ENCODE measurements at places on chromosomes 12 and 14. TPM values are rescaled to one million over a fixed set of nuclear protein-coding genes. Genes with fewer than 3 reads are reported as not detected.

- no peak overlapping the region for H3K4me3 ChIP-seq
- DNase-seq = no peak
These were observed 125.6 kb downstream of the SMOC1 start for GRCh38 chr14:70004791-70005190.

- no peaks in the 10 kb centered on the region for H3K4me1 ChIP-seq
- H3K36me3 ChIP-seq = no peaks in the 10 kb centered on the region
- DNase-seq = no peak
- H3K4me3 ChIP-seq = no peak overlapping the region
- no peak overlapping the region for H3K27ac ChIP-seq
- H3K27me3 ChIP-seq = no peaks in the 10 kb centered on the region
These were observed 497.7 kb upstream of the RPL10L start for GRCh38 chr14:47149326-47149725.

DNA sequence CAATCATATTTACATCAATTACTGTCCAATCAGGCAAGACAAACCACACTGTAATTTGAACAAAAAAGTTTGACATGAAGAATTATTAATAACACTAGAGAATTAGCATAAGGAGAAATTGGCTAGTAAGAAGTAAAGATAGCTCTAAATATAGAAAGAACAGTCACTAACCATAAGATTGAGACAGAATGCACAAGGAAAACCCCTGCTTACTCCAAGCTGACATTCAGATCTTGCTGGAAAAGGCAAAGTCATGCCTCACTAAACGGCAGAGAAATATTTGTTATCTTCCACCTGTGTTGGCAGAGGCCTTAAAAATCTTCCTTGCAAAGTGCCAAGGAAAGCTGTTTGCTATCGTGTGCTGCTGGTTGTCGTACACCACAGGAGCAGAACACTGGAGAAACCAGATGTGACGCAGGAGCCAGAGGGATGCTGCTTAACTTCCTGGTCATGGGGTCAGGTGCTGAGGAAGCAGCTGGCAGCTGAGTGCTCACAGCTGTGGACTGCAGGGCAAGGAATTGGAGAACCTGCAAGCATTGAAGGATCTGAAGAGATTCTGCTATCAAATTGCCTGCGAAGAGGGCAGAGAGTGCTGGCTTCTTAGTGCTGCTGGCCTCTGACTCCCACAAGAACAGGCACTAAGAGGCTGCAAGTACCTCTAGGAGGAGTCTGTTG is 1323.3 kb downstream of the LRFN5 start:
- no peak overlapping the region for H3K27ac ChIP-seq
- DNase-seq = no peak
- no peaks in the 10 kb centered on the region for H3K27me3 ChIP-seq
- H3K4me1 ChIP-seq = no peaks in the 10 kb centered on the region
- no peak overlapping the region for H3K4me3 ChIP-seq

- DNase-seq = no peak
- no peak overlapping the region for H3K27ac ChIP-seq
- H3K4me1 ChIP-seq = no peaks in the 10 kb centered on the region
- no peaks in the 10 kb centered on the region for H3K27me3 ChIP-seq
These were observed 127.5 kb downstream of the MED13L start for GRCh38 chr12:116150001-116150400.

DNA sequence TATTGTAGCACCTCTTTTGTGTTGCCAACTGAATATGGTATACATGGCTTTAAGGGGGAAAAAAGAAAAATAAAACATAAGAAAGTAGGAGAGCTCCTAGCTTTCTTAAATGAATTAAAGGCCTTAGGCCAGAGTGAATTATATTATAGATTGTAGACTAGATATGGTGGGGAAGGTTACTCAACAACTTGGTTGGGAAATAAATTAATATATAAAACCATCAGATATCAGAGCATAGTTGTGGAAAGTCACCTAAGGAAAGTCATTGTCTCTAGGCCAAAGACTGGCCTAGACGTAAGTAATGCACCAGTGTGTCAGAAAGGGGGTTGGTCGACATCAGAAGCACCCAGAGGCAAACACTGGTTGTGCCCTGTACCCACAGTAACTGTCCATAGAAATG is 391.8 kb downstream of the RAD51B start:
- no peak overlapping the region for H3K4me3 ChIP-seq
- H3K27ac ChIP-seq = peak overlapping the region; percentile 67
- no peak for DNase-seq
- no peaks in the 10 kb centered on the region for H3K4me1 ChIP-seq
- no peaks in the 10 kb centered on the region for H3K36me3 ChIP-seq

DNA sequence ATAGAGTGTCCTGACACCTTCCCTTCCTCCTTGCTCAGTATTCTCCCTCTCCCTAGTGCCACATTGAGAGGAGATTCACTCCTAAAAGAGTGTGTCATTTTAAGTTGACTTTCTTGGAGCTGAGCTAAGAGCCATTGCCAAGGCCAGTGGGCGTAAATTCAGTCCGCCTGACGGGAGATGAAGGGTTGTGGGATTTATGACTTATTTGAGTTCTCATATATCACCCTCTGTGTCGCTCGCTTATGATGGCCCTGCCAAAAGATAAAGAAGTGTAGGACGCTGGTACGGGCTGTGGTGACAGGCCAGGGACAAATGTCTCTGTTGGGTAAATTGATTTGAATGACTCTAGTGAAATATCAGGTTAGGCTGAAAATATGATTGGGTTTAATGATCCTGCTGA is 867.4 kb downstream of the NRXN3 start:
- no peaks in the 10 kb centered on the region for H3K4me1 ChIP-seq
- no peak overlapping the region for H3K27ac ChIP-seq
- no peak overlapping the region for H3K4me3 ChIP-seq
- H3K27me3 ChIP-seq = no peaks in the 10 kb centered on the region
- H3K36me3 ChIP-seq = no peaks in the 10 kb centered on the region

GRCh38 chr14:95480109-95480886 is 36.2 kb downstream of the SYNE3 start:
- peaks cover 12% of the 10 kb centered on the region for H3K4me1 ChIP-seq
- no peaks in the 10 kb centered on the region for H3K36me3 ChIP-seq
- no peak overlapping the region for H3K4me3 ChIP-seq
- no peaks in the 10 kb centered on the region for H3K27me3 ChIP-seq
- no peak for DNase-seq

DNA sequence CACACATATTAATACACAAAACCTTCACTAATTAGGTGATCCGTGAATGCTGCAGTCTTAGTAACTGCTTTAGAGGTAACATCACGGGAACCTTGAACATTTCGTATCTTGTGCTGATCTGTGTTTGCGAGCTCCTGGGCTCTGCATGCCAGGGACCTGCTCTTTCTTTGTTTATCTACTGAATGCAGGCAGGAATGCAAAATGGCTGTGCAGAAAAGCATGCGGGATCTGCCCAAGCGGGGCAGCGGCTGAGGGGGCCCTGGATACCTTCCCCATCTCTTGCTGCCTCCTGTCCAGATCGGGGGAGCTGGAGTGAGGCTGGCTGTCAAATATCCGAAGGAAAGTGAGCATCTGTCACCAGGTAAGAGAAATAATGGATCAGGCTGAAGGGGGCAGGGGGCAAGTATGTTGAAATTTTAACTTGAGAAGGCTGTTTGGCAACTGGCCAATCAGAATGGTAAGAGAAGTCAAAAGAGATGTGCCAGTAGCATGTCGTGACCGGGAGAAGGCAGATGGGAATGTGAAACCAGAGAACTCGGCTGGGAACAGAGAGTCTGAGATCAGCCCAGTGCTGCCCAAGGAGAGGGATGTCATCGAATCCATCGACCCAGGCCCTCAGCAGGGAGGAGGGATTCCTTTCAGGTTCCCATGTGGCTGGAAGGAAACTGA is 191.4 kb downstream of the TTC7B start:
- H3K4me3 ChIP-seq = no peak overlapping the region
- H3K27me3 ChIP-seq = no peaks in the 10 kb centered on the region
- no peak overlapping the region for H3K27ac ChIP-seq
- no peaks in the 10 kb centered on the region for H3K36me3 ChIP-seq
- DNase-seq = no peak
- no peaks in the 10 kb centered on the region for H3K4me1 ChIP-seq

DNA sequence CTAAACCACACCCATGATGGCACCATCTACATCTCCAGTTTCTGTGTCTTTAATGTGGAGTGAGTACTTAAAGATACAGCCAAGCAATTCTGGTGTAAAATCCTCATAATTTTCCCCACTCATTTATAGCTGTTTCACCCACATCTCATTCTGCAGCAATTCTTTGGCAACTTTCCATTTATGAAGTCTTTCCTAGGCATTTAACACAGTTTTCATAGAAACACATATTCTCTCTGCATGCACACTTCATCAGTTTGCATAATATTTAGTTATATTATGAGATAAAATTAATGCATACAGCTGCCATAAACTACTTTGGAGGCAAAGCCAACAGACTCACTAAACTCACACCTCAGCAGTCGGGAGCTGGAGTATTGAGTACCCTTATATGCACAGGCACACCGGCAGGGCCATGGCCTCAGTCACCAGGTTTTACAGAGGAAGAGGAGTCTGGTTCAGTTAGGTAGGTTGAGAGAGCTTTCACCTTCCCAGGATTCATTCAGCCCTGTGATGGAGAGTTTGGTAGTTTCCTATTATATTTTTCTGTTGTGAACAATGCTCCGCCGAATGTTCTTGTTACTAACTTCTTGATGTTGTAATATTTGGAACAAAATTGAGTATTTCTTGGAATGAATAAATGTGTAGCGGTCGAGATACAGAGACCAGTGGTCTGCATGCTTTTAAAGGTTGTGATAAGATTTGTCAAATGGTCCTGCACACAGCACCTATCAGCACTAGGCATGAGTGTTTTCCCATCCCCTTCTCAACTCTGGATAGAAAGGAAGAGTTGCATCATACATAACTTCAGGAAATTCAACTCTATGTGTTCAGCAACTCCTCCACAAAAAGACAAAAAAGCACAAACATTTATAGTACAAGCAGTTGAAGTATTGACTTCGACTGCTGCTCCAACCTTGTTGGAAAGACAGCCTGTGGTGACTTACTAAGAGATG is 123.5 kb downstream of the TTC8 start:
- H3K4me1 ChIP-seq = no peaks in the 10 kb centered on the region
- H3K27me3 ChIP-seq = no peaks in the 10 kb centered on the region
- H3K27ac ChIP-seq = no peak overlapping the region
- no peak overlapping the region for H3K4me3 ChIP-seq

- H3K4me1 ChIP-seq = no peaks in the 10 kb centered on the region
- H3K36me3 ChIP-seq = no peaks in the 10 kb centered on the region
- H3K27me3 ChIP-seq = no peaks in the 10 kb centered on the region
- DNase-seq = no peak
These were observed 272.6 kb downstream of the CCER1 start for GRCh38 chr12:90682398-90682797.

DNA sequence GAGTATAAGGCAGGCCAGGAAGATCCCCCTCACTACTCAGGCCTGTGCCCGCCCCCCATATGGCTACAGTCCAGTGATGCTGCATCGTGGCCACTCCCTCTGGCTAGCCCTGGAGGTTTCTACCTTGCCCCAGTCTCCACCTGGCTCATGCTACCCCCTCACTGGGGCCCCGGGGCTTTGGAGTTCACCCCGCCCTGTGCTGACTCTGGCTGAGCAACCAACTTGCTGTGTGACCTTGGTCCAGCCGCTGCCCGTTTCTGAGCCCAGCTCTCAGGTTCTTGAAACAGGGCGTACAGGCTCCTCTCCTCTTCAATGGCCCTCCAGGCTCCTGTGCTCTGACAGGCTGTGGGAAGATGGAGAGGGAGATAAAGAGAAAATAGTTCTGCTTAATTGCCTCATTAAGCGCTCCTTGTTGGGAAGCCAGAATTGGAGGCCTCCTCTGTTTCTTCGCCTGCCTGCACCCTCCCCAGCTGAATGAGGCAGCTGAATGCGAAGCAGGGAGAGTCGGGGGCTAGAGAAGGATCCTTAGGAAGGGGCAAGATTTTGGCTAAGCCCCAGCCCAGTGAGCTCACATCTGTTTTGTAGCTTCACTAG is 138.2 kb upstream of the NCOR2 start:
- no peak for DNase-seq
- no peaks in the 10 kb centered on the region for H3K27me3 ChIP-seq
- no peaks in the 10 kb centered on the region for H3K4me1 ChIP-seq
- H3K27ac ChIP-seq = no peak overlapping the region

DNA sequence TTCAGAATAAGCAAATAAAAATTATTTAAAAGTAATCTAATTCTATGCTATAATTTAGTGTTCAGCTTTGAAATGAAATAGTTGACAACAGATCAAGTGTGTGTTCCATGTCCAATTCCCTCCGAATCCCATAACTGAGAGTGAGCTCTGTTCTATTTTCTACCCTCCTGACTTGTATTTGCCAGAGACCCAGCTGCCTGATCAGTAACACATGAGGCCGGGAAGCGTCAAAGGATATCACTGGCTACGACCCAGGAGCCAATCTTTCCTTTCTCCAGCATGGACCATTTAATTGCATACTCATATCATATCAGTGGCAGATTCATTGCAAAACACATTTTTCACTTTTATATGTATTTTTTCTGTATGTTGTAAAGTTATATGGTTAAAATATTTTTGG is 108.8 kb upstream of the TSPAN8 start:
- no peaks in the 10 kb centered on the region for H3K4me1 ChIP-seq
- H3K36me3 ChIP-seq = no peaks in the 10 kb centered on the region
- no peak overlapping the region for H3K27ac ChIP-seq
- no peak for DNase-seq
- H3K4me3 ChIP-seq = no peak overlapping the region
- H3K27me3 ChIP-seq = no peaks in the 10 kb centered on the region

DNA sequence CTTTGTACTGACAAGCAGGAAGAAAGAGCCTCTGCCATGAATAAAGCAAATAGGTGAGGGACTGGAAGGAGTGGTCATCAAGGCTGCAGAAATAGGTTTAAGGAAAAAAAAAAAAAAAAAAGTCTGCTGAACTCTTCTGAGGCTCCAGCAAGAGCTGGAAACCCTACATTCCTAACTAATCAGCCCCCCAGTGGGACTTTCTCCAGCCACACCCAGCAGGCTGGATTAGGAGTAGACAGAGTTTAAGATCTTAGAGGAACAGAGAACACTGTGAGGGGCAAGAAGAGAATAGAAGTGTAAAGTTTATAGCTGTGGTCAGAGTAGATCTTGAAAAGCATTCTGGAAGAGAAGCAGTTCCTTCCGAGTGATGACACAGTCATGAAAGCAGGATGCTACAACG is 66.4 kb downstream of the ATXN2 start:
- no peak for DNase-seq
- H3K36me3 ChIP-seq = no peaks in the 10 kb centered on the region
- H3K27me3 ChIP-seq = no peaks in the 10 kb centered on the region
- H3K4me3 ChIP-seq = no peak overlapping the region
- H3K27ac ChIP-seq = no peak overlapping the region

DNA sequence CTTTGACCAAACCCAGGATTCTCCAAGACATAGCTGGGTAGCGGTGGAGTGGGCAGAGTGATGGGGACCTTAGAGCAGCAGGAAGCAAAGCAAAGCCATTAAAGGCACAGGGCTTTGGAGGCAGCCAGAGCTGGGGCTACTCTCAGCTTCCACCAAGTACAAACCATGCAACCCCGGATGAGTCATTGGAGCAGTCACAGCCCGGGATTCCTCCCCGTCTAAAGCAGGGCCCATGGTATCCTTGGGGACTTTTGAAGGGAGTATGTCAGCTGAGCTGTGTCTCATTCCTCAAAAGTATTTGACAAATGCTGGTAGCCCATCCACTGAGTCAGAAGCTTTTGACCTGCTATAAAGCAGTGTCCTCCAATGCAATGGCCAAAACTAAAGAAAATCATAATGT is 9.7 kb upstream of the IFI27 start:
- no peaks in the 10 kb centered on the region for H3K27me3 ChIP-seq
- H3K27ac ChIP-seq = no peak overlapping the region
- H3K36me3 ChIP-seq = no peaks in the 10 kb centered on the region

Gene COX8C
- total RNA-seq = not detected

Gene ADAMTS20
- total RNA-seq = not detected

Gene GUCY2C
- total RNA-seq = 52.2 TPM

Gene SLC17A8
- 3.3 TPM for total RNA-seq

Gene OR10P1
- not detected for total RNA-seq

Gene KITLG
- total RNA-seq = 37.1 TPM

Gene TEX22
- 2.4 TPM for total RNA-seq

Gene LAG3
- 1.0 TPM for total RNA-seq

Gene IFNG-AS1
- not detected for total RNA-seq

Gene ZCRB1
- 31.2 TPM for total RNA-seq

Gene AVPR1A
- total RNA-seq = 0.17 TPM
